A549 treated with Hydrocortisone at 1 μM for 4 hours (cell line): ENCODE measurements at places on chromosomes 4 and X. TPM values are rescaled to one million over a fixed set of nuclear protein-coding genes. Genes with fewer than 3 reads are reported as not detected.

The NR3C2 gene
- total RNA-seq: 0.08 TPM in 1 of 5 replicates, not detected in the others

The FRMPD4 gene
- total RNA-seq: 0.03 to 0.13 TPM (median 0.08 TPM) in 5 replicates

The CABS1 gene
- not detected in 5 replicates for total RNA-seq

The PARM1 gene
- total RNA-seq: 0.50 to 0.62 TPM (median 0.55 TPM) in 5 replicates

The PNMA6F gene
- 0.02 TPM in 1 of 5 replicates, not detected in the others for total RNA-seq

The GPR34 gene
- 0.09 to 0.11 TPM (median 0.09 TPM) in 3 of 5 replicates, not detected in the others for total RNA-seq

The POU3F4 gene
- total RNA-seq: not detected in 5 replicates

The EREG gene
- total RNA-seq: 10.2 to 16.9 TPM (median 13.1 TPM) in 5 replicates

The TFE3 gene
- total RNA-seq: 45.3 to 50.5 TPM (median 48.5 TPM) in 5 replicates

The SATL1 gene
- total RNA-seq: not detected in 5 replicates
